Right ventricle myocardium superior (tissue), 1 donor: ENCODE measurements at places on chromosomes 4 and X. TPM values are rescaled to one million over a fixed set of nuclear protein-coding genes. Genes with fewer than 3 reads are reported as not detected.

GRCh38 chrX:25721564-25721963, 416.6 kb upstream of the MAGEB18 start:
- DNase-seq: no peak

- no peak for DNase-seq
These were observed 108.3 kb downstream of the DCTD start for GRCh38 chr4:182808673-182809416.

- DNase-seq: no peak
These were observed 38.1 kb downstream of the EGFL6 start for GRCh38 chrX:13607331-13607995.

DNA sequence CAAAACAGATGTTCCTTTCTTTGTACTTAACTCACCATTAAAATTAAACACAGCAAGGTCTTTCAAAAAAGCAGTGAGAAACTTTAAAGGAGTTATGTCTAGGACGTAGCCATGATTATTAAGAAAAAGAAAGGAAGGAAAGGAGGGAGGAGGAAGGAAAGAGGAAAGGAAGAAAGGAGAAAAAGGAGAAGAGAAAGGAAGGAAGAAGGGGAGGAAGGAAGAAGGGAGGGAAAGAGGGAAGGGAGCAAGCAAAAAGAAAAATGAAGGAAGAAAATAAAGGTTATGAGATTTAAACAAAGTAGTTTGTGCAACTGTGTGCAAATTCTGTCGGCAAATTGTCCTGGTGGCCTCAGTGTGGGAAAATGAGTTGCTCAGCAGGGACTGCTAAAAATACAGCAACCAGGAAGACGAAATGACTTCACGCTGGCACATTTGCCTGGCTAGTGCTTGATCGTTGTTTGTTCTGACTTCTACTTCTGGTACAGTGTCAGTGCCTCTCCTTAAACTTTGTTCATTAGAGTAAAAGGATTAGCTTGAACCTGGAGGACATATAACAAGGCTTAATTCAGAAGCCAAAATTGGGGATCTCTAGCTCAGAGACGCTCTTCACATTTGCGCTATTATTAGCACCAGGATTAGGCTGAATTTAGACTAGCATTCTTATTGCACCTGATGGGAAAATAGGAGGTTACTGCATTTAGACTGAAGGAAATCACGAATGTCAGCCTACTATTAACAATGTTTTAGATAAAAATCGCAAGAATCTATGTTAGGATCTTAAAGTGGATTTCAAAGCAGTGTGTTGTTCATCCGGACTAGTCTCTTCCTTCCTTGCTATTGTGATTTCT, 81.2 kb downstream of the DCK start:
- DNase-seq: no peak

- DNase-seq: no peak
These were observed 833.1 kb downstream of the C4orf33 start for GRCh38 chr4:129929052-129929451.

GRCh38 chr4:73817341-73817740, 19.1 kb upstream of the CXCL6 start:
- DNase-seq: no peak

DNA sequence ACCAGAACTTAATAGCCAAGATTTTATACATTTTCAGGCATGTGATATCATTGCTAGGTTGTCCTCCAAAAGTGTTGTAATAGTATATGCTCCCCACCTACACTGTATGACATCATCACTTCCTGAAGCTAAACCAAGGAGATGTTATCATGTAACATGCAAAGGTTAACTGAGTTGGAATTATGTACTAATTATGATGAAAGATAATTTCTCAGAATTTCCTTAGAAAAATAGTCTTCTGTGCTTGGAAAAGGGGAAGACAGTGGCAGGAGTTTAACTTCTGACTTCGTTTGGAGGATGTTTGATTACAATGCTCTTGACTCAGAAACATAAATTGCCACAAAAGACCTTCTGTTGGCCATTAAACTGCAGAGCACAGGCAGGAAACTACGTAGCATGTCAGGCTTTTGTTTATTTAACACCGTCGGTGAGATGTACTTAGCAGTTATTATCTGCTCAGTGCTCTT, 83.6 kb upstream of the GUCY1A1 start:
- DNase-seq: no peak

DNA sequence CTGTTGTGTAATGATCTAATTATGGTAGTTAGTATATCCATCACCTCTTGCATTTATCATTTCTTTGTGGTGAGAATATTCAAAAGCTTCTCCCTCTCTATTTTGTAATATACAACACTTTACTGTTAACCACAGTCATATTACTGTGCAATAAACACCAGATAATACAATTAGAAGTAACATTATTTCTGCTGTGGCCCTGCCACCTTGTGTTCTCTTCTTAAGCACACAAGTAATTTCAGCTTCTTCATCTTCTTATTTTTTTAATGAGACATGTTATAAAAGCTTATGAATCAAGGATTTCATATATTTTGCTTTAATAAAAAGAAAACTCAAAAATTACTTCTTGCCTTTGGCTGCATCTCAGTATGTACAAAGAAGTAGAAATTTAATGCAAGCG, 675.2 kb upstream of the INTU start:
- DNase-seq: no peak

DNA sequence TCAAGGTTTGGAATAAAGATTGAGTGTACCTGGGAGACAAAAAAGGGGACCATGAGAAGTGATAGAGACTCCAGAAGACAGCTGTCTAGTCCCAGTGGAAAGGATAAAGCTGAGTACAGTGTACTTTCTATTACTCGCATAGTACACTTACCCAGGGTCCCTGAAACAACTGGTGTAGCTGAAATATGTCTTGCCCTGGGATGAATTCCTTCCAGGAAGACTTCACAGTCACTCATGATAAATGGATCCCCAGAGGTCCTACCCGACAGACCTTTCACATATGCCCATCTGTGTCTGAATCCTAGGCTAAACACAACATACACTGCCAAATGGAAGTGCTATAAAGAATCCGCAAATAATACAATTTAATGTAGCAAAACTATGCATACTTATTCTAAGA, 48.2 kb upstream of the SPANXN1 start:
- no peak for DNase-seq

- no peak for DNase-seq
These were observed 41.5 kb downstream of the CD40LG start for GRCh38 chrX:136689436-136689835.

DNA sequence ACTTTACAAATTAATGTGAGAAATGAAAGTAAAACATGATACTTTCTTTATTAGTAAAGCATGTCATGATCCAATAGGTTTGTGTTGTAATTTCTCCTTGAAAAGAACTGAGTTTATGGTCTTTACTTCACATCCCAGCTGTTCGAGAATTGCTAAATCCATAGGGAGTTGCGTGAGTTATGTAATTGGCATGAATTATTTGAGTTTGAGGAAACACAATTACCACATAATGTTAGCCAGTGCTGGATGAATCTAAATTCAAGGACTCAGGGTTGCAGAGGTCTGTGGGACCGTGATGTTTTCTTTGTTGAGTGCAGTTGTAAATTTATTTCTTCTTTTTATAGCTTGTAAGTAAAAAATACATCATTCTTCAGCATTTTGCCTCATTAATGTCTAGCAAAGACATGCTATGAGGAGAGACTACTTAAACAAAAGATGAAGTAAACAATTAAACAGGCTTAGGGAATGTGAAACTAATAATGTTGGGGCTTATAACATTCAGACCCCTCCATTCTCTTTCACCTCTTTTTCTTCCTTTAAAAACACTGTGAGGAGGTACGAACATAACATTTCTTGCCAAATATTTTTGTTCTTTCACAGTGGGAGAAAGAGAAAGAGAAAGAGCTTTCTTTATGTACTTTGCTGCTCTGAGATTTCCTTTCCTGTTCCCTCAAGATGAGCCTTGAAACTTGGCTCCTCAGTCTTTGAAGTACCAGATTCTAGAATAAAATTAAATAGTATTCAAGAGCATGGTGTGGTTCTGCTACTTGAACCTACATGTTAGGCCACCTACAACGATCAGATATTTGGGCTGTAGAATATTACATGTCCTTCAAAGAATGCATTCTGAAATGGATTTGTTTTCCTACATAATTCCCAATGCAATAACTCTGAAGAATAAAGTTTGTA, 159.6 kb upstream of the ANK2 start:
- no peak for DNase-seq

VCX2 gene
- total RNA-seq: not detected

CFAP99 gene
- not detected for total RNA-seq

HTATSF1 gene
- 54.7 TPM for total RNA-seq

TMPRSS11A gene
- not detected for total RNA-seq

TEX13D gene
- total RNA-seq: not detected

ETFDH gene
- total RNA-seq: 389 TPM

MSANTD1 gene
- total RNA-seq: 0.54 TPM

FAM9B gene
- total RNA-seq: not detected

PHF8 gene
- 10.8 TPM for total RNA-seq

GSX2 gene
- total RNA-seq: not detected
